ENCODE measurements at places on chromosomes 3 and 15.

DNA sequence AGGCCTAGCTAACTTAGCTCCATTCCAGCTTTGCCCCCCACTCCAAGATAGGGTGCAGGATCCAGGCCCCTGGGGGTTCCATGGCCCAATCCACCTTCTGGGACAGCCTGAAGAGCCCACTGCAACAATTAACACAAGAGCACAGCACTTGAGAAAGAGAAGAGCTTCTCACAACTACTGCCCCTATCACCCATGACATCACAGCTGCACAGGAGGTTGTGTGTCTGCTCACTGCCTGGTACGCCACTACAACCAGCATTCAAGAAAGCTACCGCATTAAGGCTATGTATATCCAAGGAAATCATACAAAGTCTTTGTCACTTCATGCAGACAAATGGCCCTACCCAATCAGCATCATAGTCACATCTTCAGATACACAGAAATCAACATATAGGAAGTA is 62.0 kb downstream of the MYO5A start:
- no peak for DNase-seq

DNA sequence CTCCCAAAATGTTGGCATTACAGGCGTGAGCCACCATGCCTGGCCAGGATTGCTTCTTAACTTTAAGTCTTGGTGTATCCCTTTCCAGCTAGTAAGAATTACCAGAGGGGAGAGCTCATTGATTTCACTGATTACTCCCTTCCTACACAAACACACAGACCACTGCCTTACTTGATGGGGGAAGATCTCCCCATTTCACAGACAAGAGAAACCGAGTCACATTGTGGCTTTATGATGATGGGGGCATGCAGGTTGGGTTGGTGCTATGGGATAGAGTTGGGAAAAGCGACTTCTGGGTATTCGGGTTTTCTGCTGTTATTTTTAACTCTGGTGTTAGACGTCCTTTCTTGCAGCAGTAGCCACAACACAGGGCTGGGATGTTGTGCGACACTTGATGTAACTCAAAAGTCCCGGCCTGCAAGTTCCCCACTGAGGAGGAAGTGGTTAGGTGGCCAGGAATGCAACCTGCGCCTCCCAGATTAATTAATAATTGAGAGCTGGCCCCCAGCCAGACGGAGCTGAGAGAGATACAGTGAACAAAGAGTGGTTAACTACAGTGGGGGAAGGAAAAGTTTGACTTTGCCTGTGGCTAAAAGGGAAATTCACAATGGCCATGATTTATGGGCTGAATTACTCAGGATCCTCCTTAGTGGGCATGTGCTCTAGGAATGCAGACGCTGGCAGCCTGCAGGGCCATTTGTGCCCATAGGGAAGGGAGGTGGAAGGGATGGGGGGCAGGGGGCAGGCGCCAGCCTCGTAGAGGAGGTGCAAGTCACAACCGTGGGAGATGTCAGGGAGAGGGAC is 63.6 kb downstream of the SMAD6 start:
- no peak for DNase-seq

DNA sequence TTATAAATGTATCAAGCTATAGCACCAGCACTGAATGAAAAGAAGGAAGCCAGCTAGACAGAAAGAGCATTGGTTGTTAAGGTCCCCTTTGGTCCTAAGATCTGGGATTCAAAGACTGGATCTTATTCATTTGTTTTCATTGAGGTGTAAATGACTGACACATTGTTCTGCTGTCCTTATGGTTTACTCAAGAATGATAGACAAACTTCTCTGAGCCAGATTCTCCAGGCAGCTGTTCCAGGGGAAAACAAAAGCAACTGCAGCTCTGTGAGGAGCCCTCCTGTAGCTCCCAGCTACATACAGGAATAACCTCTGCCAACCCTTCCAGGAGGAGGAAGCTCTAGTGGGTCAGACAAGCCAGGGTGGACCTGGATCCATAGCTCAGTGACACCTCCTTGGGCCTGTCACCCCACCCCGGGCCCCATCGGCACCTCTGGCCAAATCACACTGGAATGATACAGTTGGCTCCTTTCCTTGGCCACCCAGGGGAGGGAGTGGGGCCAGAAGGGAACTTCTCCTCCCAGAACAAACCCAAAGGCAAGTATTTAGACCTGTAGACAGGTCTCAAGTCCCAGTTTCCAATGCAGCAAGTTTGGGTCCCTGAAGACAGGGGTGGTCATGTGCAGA is 57.8 kb downstream of the ZNF621 start:
- no peak for DNase-seq

GRCh38 chr3:49914906-49915305 is 11.2 kb upstream of the MST1R start:
- DNase-seq = no peak

DNA sequence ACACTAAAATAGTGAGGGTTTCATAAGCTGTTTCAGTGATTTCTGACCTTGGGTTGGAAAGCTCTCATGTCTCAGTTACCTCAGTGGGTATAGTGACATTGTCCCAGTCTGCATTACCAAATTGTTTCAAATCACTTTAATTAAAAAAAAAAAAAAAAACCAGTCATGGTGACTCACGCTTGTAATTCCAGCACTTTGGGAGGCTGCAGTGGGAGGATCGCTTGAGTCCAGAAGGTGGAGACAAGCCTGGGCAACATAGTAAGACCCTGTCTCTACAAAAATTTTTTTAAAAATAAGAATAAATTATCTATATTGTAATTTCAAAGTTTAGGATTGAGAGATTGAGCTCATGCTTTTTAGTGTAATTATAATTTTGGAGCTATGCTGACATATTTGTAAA is 78.0 kb downstream of the MBNL1 start:
- DNase-seq = no peak

GRCh38 chr3:133882986-133883586 is 12.6 kb downstream of the RAB6B start:
- no peak for DNase-seq

- no peak for DNase-seq
These were observed 299.5 kb downstream of the GAP43 start for GRCh38 chr3:115922681-115923347.

DNA sequence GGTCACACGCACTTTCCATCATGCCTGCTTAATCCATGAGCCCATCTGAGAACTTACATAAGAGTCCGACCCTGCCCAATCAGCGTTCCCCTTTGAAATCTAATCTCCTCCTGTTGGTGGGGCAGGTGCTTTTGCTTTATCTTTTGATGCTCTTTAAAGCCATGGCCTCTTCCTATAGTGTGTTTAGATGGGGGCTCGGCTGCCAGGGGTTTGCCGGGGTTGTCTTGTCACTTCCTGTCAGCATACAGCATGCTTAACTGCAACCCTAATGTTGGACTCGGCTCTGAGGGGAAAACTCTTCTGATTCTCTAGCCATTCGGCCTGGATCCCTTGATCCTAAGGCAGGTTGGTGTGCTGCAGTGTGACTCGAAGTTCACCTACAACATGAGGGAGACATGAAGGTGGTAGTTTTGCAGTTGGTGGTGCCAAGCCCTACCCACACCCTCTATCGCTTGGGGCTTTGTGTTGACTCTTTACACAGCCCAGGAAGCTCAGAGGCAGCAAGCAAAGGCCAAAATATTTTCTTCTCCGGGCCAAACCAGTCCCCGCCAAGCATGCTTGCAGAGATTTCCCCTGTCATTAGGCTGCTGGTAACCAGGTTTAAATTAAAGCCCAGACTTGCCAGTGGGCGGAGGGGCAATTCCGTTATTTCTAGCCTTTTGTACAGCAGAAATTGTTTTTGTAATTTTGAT is 218.7 kb downstream of the FEZF2 start:
- DNase-seq = no peak

DNA sequence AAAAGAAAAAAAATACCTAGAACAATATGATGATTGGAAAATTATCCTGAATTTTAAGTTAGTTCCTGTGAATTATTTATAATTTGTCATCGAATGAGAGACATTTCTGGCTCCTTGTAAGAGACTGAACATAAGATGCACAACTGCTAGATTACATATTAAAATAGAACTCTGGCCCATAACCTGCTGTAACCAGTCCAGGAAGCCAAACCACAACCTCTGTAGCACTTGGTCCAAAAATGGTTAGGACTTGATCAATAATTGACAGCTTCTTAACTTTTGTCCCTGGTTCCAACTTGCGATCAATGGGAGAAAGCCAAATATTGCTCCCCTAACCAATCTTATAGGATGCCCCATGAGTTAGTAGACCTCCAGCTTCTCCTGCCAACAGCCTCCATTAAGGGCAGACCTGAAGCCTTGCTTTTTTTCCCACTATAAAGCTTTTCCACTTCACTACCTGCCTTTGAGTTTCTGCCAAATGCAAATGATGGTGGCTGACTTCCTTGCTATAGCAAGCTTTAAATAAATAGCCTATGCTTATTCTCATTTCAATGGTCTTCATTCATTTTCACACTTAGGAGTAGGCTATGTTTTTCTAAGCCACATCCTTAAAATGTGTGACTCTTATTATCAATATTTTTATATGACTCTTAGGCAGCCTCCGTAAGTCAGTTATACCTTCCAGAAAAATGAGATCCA is 224.0 kb upstream of the ARHGEF26 start:
- no peak for DNase-seq

DNA sequence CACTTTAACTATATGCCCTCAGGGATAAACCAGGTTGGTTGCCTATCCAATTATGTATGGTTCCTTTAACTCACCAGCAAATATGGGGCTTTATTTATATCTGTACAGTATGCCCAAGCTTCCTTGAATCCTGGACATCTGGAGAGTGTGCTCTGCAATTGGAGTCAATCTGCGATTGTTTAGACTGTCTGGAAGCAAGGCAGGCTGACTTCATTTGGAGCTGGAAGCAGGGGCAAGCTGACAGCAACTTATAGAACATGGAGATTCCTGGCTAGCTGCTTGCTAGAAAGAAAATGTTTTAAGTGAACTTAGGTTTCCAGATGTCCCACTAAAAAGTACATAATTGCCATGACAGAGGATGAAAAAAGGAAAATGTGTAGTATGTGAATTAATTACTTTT is 63.7 kb upstream of the TPRG1 start:
- no peak for DNase-seq

DNA sequence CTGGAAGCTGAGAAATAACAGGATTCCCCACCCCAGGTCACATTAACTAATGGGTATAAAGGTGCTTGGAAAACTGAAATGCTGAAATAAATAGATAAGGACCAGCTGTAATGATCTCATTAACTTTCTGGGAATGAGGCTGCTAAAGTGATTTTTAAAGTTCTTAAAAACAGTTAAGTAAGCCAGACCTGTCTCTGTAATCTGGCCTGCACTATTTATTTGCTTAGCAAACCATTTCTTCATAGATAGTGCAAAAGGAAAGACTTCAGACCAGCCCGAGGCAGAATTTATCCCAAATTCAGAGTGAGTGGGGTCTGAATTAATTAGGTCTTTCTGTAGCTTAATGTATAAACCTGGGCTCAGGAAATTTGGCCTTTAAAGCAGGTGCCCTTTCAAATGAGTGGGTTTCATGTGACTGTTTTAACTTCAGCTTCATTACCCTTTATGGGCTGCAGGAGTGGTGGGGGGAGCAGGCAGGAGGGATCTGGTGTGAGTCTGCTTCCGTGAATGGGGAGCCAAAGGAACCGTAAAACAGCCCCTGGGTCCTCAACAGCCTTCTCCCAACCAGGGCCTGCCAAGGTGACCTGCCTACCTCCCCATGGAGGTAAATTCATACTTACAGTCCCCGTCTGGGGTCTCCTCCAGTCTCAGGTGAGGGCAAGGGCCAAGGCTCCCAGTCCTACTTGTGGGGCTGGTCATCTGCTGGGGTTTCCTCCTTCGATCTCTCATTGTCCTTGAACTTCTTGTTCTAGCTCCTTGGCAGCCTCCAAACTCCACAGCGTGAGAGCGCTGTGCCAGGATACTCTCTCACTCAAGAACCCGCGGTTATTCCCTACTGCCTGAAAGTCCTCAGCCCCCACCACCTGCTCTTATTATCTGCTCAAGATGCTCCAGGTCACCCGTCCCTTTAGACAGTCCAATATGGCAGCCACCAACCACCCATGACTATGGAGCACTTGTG is 31.2 kb downstream of the MAGEF1 start:
- DNase-seq = no peak

DNA sequence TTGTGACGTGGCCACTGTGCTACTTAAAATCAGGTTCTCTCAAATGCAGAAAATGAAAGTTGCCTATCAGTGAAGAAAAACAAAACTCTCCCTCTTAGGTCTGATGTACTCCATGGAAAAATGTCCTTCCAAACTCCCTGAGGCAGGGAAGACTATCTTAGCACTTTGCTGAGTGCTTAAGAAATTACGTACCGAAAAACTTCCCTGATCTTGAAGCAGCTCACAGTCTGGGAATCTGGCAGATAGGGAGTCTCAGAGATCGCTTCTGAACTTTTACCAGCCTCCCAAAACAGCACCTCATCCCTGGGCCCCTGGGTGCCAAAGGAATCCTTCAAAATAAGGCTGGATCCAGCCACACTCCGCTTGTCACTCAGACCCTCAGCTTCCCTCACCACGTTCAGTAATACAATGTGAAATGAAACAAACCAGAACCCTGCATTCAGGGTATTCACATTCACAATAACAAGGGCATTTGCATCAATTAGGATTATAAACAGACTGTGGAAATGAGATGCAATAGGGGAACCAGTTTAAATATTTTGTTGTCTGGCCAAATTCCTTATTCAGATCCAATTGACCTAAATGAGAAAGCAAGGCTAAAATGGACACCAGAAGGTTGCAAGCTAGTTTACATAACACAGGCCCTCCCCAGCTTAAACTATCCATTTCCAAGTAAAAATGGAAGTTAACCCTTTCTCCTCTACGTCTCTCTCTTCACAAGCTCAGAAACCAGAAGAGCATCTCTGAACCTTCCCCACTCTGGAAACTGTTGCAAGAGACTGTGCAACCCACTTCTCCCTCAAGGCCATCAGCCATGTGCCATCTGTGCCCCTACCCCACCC is 20.9 kb downstream of the OSBPL10 start:
- DNase-seq = no peak

GRCh38 chr3:168327856-168328255 is 232.1 kb upstream of the GOLIM4 start:
- DNase-seq = no peak

GRCh38 chr3:51539291-51539941 is 897 bp downstream of the RAD54L2 start:
- peak; percentile 29 for DNase-seq

GRCh38 chr3:65676580-65676979 is 362.1 kb downstream of the MAGI1 start:
- DNase-seq = no peak
